Activated naive CD4-positive, alpha-beta T cell treated with anti-CD3 and anti-CD28 coated beads for 36 hours (primary cell): ENCODE measurements at places on chromosomes 12 and 14.

- DNase-seq = no peak
These were observed 8.6 kb downstream of the EVL start for GRCh38 chr14:100073576-100074430.

- DNase-seq = no peak
These were observed 29.4 kb upstream of the PPP2R5C start for GRCh38 chr14:101732118-101732517.

GRCh38 chr12:123043536-123044001, 63.1 kb downstream of the ARL6IP4 start:
- peak; percentile 86 for DNase-seq

DNA sequence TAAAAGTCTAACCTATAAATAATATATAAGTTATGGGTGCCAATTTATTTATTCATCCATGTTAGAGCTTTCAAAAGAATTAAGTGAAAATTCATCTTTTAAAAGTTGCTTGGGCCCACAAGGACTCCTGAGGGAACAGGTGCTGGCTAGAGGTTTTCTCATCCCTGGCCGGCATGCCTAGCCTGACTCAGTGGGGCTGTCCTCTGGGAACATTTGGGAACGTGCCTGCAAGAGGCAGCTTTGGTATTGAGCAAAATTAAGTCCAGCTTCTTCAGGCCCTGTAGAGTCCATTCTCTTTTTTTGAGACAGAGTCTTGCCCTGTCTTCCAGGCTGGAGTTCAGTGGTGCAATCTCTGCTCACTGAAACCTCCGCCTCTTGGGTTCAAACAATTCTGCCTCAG, 44.7 kb downstream of the SPTB start:
- no peak for DNase-seq

GRCh38 chr12:47838286-47838931, 18.7 kb upstream of the HDAC7 start:
- DNase-seq = peak; percentile 60

GRCh38 chr12:31324116-31324844, 1.7 kb downstream of the SINHCAF start:
- peak; percentile 74 for DNase-seq

DNA sequence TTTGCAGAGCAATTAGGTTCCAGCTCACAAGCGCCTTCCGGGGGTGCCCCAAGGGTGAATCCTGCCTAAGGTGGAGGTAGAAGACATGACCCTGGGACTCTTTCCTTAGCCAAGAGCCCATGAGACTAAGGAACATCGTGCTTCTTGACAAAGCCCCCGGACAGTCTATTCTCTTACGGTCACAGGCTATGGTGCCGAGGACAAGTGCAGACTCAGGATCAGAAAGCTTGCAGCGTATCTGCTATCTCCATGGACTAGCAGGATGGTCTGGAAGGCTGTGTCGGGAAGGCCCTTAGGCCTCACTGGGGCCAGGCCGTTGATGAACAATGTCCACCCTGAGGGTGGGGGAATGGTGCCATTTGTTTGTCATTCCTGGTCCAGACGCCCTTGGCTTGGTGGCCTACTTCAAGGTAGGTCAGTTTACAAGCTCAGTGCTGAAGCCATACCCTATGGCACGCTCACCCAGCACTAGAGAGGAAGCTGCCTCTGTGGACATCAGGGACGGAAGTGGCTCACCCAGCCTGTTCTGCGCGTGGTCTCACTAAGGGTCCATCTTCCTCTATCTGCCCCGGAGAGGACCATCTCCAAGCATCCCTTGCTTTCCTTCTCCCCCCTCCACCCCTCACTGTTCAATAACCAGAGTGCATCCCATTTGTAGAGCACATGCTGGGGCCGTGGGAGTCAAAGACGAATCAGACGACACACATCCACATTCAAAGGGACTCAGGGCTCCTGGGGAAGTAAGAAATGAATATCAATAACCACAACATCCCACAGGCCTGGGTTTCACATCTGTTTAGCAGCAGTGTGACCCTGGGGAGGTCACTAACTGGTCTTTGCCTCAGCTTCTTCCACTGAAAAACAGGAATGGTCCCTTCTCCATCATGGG, 45.0 kb upstream of the IQSEC3 start:
- no peak for DNase-seq

GRCh38 chr12:7352661-7353060, 48.8 kb downstream of the ACSM4 start:
- DNase-seq = no peak

DNA sequence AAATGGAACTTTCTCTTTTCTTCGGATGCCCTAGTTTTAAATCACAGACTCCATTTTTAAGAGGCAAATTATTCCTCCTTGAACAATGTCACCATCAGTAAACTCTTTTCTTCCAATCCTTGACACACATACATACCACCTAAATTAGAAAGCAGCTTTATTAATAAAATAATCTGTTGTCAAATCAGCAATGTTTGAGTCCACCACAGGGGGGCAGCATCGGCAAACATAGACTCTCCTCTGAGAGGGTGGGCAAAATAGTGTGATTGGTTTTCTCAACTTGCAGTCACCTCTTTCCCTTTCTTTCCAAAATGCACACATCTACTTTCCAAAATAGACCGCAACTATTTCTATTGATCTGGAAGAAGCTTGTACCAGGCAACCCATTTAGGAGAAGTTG, 438.4 kb upstream of the OR4E1 start:
- peak; percentile 67 for DNase-seq

DNA sequence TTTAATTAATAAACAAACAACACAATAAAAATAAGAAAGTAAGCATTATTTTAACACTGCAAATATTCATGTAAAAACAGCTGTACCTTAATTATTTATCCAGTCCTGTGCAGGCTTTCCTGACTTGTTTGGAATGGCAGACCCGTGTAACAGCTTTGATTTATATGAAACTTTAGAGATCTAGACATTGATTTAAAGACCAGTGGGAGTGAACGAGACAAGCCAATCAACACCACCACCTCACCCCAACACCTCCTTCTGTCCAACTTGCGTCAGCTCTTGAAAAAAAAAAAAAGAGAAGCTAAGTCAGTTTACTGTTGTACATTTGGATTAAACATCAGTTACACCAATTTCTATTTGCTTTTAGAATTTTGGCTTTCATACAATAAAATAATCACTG, 22.3 kb downstream of the SLC38A4 start:
- no peak for DNase-seq
